ENCODE measurements at places on chromosomes 5 and 9.

DNA sequence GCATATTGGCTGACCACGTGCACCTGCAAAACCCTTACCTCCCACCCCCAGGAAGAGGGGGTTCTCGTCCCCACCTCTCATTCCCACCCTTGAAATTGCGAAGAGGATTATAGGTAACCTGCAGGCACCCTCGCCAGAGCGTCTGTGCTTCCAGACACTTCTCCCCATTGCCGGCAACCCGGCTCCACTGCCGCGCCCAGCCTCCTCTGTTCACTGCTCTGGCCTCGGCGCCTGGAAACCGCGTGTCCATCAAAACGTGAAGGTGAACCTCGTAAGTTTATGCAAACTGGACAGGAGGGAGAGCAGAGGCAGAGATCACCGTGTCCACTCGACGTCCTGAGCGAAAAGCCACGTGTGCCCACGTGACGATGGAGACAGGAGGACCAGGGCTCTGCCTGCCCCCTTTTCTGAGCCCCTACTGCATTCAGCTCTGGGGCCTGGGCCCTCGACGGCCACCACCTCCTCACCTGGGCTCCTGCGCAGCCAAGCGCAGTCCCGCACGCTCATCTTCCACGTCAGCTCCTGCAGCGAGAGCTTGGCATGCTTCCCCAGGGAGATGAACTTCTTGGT, 1.9 kb downstream of the TERT start:
- no peak for DNase-seq

- DNase-seq, result no peak
Measured at GRCh38 chr9:98656511-98656910, 52.2 kb downstream of the GABBR2 start.

DNA sequence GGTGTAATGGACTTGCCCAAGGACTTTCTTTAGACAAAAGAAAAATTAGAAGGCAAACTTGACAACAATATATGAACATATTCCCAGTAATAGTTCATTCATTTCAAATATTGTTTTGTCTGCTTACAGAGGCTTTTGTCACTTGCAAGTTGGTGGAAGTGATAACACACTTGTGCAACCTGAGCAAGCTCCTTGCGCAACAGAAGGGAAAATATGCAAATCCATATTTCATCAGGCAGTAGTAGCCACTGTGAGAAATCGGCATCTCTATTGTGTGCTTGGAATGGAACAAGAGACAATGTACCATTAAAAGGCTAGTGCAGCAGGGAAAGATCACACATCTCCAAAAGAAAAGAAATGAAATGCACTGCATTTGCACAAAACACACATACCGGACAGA, 125.3 kb upstream of the RASEF start:
- DNase-seq, result no peak

DNA sequence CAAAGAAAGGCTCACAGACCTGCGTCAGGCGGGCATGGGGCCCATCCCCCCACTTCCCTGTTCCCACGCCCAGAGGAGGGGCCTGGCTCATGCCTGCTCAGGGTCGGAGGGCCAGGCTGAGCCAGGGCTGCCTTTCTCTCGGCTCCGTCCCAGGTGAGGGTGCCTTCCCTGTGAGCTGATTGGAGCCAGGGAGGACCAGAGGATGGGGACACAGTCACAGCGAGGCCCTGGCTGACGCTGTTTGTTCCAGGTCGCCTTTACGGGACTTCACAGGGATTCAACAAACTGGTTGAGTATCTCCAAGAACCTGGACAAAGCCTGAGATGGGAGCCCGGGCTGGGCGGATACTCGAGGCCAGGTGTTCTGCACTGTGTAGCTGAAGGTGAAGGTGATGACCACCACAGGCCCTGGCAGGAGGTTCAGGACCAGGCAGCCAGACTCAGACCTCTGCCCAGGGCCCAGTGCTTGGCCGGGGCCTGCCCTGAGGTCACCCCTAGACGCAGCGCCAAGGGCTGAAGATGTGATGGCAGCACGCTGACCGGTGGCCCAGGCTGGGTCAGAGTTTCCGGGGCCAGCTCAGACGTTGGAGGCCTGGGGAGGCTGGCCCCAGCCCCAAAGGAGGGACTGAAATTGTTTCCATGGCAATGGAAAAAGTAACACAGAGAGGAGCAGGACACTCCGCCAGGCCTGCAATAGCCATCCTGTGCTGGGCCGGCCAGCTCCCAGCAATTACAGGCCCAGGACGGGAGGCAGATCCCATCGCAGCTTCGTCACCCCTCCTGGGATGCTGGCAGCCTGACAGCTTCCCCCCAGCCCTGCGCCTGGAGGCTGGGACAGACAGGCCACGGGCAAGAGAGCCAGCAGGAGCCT, 65.3 kb upstream of the ADAMTS2 start:
- no peak for DNase-seq

GRCh38 chr9:125536167-125536772, 170.7 kb downstream of the MAPKAP1 start:
- DNase-seq, result no peak

GRCh38 chr9:16337322-16338029, 533.0 kb downstream of the BNC2 start:
- no peak for DNase-seq

- DNase-seq, result no peak
Measured at GRCh38 chr9:115548609-115549260, 430.8 kb upstream of the TNC start.

GRCh38 chr9:100193078-100193477, 94.0 kb downstream of the INVS start:
- no peak for DNase-seq

- no peak for DNase-seq
Measured at GRCh38 chr5:57069115-57069835, 104.6 kb upstream of the GPBP1 start.

- no peak for DNase-seq
Measured at GRCh38 chr5:16894236-16895057, 41.6 kb downstream of the MYO10 start.

DNA sequence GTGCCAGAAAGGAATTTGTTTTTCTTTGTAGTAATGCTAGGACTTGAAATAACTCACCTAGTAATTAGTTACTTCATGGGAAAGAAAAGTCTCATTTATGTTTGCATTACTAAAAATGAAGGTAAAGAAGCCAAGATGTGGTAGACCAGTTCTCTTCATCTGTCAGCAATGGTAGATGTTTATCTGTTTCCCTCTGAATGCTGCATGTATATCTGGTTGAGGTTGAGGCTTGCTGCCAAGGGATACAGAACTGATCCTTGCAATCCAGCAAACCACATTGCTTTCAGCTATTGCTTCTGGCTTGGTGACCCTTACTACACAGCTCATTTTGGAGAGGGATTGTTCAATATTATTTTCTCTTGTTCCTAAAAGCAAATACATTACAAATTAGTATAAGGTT, 73.6 kb downstream of the ZNF474 start:
- no peak for DNase-seq

DNA sequence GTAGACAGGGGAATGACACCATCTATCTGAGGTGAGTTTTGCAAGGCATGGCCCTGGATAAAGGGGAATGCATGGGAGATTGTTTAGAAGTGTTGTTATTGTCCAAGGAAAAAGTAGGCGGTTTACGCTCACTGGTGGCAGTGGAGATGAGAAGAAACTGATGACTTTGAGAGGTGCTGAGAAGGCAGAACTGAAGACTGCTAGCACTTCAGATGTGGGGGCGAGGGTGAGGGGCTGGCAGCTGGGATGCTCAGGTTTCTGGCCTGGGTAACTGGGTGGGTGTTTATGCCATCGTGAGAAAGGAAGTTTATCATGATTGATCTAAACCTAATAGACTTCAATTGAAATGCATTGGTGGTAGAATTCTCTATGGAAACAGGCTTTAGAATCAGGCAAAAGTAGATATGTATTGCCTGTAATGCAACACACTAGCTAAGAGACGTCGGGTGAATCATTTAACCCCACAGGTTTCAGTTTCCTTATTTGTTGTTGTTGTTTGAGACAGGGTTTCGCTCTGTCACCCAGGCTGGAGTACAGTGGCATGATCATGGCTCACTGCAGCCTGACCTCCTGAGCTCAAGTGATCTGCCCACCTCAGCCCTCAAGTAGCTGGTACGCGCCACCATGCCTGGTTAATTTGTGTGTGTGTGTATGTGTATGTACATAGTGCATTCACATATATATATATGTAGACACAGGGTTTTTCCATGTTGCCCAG, 123.5 kb downstream of the SLC24A2 start:
- no peak for DNase-seq

DNA sequence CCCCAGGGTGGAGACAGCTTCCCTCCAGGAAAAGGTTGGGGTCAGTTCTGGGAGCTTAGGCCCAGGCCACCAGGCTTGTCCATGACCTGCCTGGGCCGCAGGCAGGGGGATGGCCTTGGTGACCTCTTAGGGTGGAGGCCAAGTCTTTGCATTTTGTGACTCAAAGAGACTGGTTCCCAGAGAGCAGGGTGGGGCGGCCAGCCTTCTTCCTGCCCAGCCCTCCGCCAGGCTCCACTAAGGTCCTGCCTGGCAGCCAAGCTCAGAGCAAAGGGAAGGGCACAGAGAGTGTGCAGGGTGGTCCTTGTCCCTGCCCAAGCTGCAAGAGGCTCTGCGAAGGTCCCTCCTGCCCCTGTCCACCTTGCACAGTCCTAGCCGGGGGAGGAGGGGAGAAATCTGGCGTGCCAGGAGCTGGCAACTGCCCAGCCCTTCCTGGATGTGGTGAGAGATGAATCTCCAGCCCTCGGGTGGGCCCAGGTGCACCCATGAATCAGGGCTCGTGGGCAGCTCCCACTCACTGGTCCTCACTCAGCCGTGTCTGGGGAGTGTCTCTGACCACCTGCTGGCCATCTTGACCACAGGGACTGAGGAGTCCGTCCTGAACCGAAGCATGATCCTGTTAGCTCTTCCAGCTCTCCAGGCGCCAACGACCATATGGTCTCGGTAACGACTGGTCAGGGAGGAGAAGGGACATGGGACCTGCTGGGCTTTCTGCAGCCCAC, 2.3 kb upstream of the PTGDS start:
- no peak for DNase-seq

DNA sequence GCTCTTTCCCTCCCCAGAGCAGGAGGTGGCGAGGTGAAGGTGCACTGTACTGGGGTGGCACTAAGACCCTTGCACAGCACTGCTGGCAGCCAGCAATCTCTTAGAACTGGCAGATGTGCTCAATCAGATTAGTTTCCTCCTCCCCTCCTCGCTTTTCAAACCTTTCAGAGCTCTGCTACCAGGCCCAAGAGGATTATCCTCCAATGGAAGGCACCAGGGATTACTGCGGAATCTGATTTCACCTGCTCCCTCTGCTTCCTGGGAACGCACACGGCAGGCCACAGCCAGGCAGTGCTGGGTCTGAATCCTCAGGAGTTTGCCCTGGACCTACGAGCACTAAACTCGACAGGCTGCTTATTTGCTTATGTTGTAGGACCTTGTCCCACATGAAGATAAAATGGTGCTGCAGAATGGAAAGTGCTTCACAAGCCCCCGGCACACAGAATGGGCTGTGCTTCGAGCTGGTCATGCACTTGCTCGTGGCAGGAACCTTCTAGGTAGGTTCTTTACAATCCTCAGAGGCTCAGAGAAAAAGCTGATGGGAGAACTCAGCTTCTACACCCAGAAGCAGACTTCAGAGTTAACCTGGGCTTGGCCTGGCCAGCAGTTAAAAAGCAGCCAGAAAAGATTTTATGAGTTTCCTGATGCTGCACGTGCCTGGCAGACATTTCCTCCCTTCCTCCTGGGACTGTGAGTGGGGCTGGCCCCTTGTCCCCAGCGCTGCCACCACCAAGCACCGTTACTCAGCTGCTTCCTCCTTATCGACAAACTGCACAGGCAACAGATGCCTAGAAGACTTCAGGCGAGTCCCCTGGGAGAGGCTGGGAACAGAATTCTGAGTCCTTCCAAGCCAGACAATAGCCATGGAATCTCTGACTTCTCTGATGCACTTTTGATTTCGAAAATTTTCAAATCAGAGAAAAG, 33.1 kb downstream of the FABP6 start:
- no peak for DNase-seq

DNA sequence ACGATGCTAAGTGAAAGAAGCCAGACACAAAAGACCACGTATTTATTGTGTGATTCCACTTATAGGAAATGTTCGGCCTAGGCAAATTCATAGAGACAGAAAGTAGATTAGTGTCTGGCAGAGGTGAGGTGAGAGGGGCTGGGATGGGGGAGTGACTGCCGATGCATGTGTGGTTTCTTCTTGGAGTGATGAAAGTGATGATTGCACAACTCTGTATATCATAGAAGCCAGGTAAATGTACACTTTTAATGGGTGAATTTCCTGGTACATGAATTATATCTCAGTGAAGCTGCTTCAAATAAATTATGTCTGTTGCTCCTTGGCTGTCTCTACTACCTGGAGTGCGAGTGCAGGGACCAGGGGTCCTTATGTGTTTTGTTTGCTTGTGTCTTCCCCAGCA, 76.2 kb upstream of the PTCH1 start:
- no peak for DNase-seq

DNA sequence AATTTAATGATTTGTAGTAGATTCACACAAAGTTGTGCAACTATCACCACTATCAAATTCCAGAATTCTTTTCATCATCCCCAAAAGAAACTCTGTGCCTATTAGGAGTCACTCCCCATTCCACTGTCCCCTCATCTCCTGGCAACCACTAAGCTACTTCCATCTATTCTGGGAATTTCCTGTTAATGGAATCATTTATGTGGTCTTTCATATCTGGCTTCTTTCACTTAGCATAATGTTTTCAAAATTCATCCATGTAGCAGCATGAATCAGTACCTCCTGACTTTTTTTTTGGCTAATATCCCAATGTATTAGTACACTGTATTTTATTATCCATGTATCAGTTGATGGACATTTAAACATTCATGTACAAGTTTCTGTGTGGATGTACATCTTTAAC, 157.6 kb downstream of the TTC39B start:
- DNase-seq, result no peak

GRCh38 chr5:179054036-179054785, 6.0 kb upstream of the ZNF354C start:
- no peak for DNase-seq

DNA sequence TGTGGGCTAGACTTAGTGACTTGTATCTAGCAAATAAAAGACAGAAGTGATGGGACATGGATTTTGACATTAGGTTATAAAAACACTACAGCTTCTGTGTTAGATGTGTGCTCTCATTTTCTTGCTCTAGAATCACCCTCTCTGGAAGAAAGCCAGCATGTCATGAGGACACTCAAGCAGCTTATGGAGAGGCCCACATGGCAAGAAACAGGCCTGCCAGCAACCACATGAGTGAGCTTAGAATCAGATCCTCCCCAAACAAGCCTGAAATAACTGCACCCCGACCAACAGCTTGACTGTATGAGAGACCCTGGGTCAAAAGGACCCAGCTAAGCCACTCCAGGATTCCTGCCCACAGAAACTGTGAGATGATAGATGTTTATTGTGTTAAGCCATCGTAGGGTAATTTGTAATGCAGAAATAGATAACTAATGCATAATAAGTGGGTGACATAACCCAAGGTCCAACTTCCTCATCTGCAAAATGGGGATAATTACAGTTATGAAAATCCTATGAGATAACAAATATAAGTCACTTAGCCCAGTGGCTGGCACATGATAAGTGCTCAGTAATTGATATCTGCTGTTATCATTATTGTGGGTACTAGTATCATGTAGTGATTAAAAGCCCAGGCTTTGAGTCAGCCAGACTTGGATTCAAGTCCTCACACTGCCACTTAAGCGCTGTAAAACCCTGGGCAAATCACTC, 86.5 kb downstream of the KLHL3 start:
- DNase-seq, result peak; percentile 58
